Sciatic nerve (tissue), 2 donors: ENCODE measurements at places on chromosomes 11 and 22.

DNA sequence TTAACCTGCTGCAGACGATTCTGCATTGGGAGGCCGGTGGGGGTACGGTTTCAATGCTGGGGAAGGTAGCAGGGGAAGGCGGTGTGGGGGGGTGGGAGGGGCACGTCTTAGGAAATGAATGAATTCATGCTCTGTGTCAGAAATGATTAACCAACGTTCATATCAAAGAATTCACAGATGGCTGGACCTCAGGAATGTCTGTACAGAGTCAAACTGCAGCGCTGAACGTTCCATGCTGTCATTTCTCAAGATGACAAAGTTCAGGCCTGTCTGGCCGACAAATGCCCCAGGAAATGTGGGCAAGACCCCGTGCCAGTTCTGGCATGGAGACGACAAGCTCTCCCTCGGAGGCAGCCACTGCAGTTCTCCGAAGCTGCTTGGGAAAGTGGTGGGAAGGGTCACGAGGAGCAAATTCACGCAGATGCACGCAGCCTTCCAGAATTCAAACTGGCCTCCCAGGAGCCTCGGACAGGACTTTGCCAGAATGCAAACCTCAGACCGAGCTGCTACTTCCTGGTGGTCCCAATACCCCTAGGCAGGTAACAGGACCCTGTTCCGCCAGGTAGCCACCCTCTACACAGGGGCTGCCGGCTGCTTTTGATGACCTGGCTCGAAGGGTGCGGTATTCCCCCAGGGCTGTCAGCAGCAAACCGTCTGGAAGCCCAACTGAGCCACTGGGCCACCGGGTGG is 81.5 kb downstream of the TRMU start:
- no peak for DNase-seq

- no peak for DNase-seq
Measured at GRCh38 chr11:95586155-95586554, 203.4 kb downstream of the FAM76B start.

DNA sequence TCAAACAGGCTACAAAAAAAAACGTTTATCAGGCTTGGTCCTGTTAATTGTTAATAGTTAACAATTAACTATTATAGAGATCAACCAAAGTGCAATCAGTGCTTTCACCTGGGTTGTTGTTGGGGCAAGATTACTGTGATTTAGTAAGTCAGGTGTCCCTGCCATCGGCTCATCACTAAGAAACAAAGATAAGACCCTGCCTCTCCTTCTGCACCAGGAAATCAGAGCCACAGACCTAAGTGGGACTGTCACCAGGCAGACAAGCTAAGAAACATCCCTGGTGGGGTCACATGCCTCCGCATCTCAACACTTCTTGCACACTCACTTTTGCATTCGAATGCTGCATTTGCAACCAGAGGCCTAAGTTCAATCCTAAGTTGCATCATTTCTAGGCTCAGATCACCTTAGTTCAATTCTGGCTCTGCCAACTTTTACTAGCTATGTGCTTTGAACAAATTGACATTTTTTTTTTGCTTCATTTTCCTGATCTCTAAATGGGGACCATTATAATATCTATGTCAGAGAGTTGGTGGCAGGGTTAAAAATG is 298.9 kb upstream of the B3GAT1 start:
- DNase-seq, result no peak

GRCh38 chr11:65551572-65552387 is 6.4 kb downstream of the LTBP3 start:
- no peak for DNase-seq

DNA sequence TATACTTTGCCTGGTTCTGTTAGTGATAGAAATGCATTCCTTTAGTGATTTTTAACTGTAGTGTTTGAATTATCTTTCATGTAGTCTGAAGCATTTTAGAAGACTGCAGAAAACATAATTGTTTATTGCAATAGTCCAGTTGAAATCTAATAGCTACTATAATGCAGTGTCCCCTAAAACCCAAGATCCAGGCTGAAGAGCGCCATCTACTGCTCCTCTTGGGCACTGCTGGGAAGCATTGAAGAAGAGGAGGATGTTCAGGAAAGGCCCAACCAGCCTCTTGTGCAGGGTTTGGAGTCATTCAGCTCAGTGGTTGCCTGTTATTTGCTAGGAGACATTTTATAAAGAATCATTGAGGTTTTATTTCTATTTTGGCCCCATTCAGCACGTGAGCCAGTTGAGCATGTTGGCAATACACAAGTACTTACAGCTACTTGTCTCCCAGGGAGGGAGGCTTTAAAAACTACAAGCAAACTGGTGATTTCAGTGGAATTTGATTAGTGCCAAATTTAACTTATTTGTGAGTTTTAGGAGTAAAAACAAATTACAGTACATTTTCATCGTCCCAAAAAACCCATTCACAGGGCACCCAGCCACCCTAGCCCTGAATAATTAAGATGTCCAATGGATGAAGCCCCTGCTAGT is 74.9 kb upstream of the HORMAD2 start:
- DNase-seq, result peak; percentile 83

DNA sequence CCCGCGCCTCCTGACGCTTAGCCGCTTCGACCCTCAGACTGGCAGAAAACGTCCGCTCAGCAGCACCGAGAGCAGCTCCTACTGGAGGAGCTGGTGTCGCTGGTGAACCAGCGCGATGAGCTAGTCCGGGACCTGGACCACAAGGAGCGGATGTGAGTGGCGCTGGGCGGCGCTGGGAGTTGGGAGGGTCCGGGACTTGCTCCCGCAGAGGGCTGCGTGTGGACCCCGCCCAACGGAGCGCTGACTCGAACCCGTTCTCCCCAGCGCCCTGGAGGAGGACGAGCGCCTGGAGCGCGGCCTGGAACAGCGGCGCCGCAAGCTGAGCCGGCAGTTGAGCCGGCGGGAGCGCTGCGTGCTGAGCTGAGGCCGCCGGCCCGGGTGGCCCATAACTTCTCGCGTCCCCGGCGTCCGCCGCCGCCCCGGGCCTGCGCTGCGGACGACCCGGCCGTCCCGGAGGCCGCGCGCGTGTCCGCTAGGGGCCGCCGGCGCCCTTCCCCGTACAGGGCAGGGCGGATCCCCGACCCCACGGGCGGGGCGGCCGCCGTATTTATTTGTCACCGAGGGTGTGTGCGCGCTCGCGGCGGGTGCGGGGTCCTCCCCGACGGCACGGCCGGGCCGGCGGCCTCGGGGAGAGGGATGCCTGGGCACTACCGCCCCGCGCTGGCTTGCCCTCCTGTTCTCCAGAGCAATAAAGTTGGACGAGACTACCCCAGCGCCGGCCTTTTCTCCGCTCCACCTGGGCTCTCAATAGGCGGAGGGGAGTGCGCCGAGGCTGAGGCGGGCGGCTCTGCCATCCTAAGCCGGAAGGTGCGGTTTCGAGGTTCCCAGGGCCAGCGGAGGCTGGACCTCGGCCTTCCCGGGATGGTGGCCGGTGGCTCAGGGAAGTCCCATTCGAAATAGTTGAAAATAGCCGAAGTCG is 3.4 kb downstream of the KCNK7 start:
- no peak for DNase-seq
